ENCODE measurements at places on chromosomes 6 and 20.

GRCh38 chr6:156982168-156982567 is 205.0 kb downstream of the ARID1B start:
- no peak for DNase-seq

DNA sequence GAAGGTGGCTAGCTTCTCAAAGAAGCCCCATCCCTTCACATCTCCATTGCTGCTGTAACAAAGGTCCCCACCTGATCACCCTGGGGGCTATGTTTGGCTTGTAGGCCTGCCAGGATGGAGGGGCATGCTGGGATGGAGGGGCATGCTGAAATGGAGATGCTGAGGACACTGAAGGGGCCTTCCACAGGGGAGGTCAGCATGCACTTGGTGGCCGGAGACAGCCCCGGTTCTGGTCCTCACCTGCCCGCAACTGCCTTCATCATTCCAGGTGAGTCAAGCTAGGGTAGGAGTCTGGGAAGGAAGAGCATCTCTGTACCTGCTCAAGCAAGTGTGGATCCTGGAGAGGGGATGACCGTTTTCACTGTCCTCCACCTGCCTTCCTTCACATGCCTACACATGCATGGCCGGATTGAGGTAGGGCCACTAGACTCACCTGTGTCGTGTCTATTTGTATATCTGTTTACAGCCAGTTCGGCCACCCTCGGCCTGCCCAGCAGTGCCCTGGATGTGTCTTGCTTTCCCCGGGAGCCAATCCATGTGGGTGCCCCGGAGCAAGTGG is 6.0 kb downstream of the L3MBTL1 start:
- DNase-seq = no peak

GRCh38 chr20:22411627-22412450 is 172.5 kb downstream of the FOXA2 start:
- DNase-seq = no peak

DNA sequence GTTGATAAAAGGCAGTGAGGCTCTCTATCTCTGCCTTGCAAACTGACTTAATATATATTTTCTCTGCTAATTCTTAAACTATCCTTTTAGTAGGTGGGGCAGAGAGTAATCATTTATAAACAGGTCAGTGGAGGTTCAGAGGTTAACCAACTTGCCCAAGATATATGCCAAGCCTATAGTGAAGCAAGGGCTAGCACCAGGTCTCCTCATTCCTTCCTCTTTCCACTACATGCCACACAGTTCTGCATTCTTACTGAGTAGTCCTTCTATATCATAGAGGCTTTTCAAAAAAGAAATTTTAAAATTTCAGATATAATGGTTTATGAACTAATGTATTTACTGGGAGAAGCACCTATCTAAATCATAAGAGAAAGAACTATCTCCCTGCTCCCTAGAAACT is 8.5 kb downstream of the ARG1 start:
- DNase-seq = no peak

DNA sequence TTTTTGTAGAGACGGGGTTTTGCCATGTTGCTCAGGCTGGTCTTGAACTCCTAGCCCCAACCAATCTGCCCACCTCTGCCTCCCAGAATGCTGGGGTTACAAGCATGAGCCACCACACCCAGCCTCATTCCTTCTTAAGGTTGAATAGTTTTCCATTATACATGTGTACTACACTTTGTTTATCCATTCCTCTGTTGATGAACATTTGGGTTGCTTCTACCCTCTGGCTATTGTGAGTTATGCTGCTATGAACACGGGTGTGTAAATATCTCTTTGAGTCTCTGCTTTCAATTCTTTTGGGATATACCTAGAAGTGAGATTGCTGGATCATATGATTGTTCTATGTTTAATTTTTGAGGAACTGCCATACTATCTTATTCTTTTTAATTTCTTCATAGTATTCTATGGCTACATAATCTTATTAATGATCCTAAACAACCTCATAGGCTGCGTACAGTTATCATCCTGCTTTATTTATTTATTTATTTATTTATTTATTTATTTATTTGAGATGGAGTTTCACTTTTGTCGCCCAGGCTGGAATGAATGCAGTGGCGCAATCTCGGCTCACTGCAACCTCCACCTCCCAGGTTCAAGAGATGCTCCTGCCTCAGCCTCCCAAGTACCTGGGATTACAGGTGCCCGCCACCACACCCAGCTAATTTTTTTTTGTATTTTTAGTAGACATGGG is 49.2 kb upstream of the TLDC2 start:
- no peak for DNase-seq

GRCh38 chr20:47181056-47181862 is 175.2 kb downstream of the ZMYND8 start:
- peak; percentile 47 for DNase-seq
